Ecto neural progenitor cell (in vitro differentiated cells): ENCODE measurements at places on chromosomes 5 and 9.

- DNase-seq = no peak
Observed at GRCh38 chr9:2008372-2008771, 6.8 kb upstream of the SMARCA2 start.

GRCh38 chr5:64166201-64166959 is 737 bp downstream of the RNF180 start:
- no peak for DNase-seq

- DNase-seq = no peak
Observed at GRCh38 chr5:179887095-179887494, 20.6 kb downstream of the TBC1D9B start.

DNA sequence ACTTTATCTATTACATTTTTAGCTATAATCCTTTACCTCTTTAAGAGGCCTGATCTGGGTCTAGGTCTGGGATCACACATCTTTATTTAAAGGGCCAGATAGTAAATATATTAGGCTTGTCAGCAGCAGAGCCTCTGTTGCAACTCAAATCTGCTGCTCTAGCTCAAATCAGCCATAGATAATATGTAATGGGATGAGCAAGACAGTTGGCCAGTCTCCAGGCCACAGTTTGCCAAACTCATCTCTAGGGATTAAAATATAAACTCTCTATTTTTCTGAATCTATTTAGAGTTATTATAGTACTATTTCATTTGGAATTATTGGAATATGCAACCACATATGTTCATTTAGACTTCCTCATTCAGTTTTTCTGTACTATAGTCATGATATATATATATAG is 115.9 kb upstream of the MINAR2 start:
- no peak for DNase-seq

DNA sequence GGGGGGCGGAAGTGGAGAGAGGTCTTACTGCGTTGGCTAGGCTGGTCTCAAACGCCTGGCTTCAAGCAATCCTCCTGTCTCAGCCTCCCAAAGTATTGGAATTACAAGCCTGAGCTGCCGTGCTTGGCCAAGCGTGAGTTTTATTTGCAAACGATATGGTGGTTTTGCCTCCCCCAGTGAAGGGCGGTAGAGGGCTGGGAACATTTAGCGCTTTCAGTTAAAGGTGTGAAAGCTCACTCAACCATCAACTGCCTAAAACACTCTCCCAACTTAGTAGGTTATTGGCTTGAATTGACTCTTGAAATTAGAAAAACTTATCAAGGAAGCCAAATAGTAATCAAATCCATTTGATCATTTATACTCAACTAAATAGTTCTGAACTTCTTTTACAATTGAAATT is 156.3 kb downstream of the ESM1 start:
- DNase-seq = no peak

DNA sequence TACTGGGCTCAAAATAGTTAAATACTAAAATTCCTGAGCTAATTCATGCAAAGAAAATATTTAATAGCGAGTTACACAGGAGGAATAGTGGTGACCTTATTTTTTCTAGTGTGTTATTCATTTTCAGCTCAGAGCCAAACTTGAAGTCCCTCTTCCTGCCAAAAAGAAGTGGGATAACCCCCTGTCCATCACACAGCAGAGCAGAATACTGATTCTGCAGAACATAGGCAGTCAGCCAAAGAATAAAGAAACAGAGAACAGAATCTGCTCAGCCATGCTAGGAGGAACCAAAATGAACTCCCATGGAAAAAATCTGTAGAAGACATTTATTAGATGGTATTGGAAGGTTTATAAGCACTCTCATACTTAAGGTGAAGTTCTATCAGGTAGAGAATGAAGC is 49.4 kb upstream of the GRIN3A start:
- no peak for DNase-seq

GRCh38 chr9:91714020-91714806 is 235.8 kb downstream of the ROR2 start:
- peak; percentile 83 for DNase-seq

GRCh38 chr5:178466342-178466741 is 123.9 kb downstream of the COL23A1 start:
- peak; percentile 32 for DNase-seq

- no peak for DNase-seq
Observed at GRCh38 chr5:126044931-126045565, 378.2 kb upstream of the GRAMD2B start.

GRCh38 chr9:131589124-131589711 is 43.9 kb downstream of the PRRT1B start:
- DNase-seq = no peak

DNA sequence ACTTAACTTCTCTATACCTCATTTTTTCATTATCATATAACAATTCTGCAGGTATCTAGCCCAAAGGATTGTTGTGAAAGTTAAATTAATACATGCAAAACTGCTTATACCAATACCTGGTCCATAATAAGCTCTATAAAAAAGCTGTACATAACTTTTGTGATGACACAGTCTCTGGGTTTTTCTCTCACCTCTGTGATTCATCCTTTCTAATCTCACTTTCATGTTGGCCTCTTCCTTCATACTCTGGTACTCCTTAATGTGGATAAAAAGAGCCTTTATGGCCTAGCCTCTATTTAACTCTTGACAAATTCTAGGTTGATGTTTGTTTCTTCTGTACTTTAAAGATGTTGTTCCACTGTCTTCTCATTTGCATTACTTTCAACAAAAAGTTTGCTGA is 162.9 kb upstream of the ACOT12 start:
- DNase-seq = no peak

- no peak for DNase-seq
Observed at GRCh38 chr5:132828846-132829494, 1.5 kb downstream of the SHROOM1 start.

DNA sequence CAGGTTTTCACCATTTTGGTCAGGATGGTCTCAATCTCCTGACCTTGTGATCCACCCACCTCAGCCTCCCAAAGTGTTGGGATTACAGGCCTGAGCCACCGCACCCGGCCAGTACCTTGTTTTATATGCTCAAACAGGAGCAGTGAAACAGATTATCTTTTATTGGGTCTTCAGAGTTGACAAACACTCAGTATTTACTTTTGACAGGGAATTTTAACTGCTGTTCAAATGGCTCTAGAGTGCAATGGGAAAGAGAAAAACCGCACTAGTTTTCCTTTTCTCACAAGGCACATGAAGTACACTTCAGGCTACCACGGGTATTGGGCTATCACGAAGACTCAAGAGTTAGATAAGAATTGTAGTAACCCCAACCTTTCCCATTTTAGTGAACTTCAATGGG is 471.9 kb upstream of the DAB2 start:
- no peak for DNase-seq

DNA sequence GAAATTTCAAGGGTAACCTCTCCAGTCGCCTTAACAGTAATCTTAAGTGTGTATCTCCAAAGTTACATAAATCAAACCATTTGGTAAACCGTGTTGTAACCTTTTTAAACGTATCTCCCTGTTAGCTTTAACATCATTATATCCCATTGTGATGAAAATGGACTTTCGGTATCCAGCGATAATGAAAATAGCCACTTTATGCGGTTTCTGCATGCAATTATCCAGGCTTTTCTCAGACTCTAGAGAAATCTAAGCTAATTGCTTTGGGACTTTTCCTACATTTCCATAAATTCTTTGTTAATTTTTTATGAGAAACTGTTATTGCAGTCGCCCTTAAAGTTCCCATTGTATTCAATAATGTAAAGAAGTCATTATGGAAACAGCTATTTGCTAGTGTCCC is 170.7 kb downstream of the ZNF608 start:
- DNase-seq = no peak

GRCh38 chr5:17713301-17713700 is 79.0 kb downstream of the TAF11L14 start:
- DNase-seq = no peak

DNA sequence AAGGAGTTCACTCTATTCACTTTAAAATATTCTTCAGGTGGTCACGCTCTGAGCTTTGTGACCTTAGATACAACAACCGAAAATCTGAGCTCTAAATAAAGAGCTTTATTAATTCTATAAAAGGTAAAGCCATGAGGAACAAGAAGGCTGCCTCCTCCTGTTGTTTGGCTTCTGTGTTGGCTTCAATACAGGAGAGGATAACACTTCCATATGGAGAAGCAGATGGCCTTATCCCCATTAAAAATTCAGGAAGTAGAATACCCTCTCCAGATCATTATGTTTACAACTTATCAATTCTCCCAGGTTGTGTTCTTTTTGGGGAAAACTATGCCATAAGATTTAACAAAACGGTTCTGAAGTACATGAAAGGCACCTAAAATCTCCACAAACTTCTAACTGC is 128.4 kb downstream of the TTC39B start:
- no peak for DNase-seq

GRCh38 chr9:69453746-69454145 is 128.7 kb downstream of the ENTREP1 start:
- no peak for DNase-seq

DNA sequence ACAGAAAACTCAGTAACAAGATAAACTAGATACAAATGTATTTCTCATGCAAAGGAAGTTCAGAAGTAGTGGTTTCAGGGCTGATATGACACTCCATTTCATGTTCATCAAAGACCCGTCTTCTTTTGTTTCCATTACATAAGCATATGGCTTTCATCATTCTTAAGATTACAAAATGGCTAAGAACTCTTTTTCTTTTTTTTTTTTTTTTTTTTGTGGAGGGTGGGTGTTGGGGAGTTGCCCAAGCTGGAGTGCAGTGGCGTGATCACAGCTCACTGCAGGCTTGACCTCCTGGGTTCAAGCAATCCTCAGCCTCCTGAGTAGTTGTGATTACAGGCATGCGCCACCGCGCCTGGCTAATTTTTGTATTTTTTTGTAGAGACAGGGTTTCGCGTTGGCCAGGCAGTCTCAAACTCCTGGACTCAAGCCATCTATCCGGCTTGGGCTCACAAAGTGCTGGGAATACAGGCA is 22.0 kb upstream of the PTBP3 start:
- no peak for DNase-seq

- DNase-seq = no peak
Observed at GRCh38 chr5:36657563-36657995, 51.2 kb downstream of the SLC1A3 start.

GRCh38 chr9:130298662-130299279 is 33.2 kb downstream of the HMCN2 start:
- DNase-seq = peak; percentile 71

- DNase-seq = no peak
Observed at GRCh38 chr5:168401226-168401625, 85.0 kb upstream of the RARS1 start.

GRCh38 chr5:179166886-179167841 is 107.0 kb downstream of the ZNF354C start:
- DNase-seq = peak; percentile 79

- DNase-seq = peak; percentile 90
Observed at GRCh38 chr9:3526165-3526996, 580 bp upstream of the RFX3 start.

- no peak for DNase-seq
Observed at GRCh38 chr5:132458226-132458560, 32.4 kb downstream of the IRF1 start.
